SJSA1 (cell line): ENCODE measurements at places on chromosomes 3 and 15. TPM values are rescaled to one million over a fixed set of nuclear protein-coding genes. Genes with fewer than 3 reads are reported as not detected.

CLDN11 gene
- 0.66 and 1.7 TPM in 2 replicates for total RNA-seq

DNA sequence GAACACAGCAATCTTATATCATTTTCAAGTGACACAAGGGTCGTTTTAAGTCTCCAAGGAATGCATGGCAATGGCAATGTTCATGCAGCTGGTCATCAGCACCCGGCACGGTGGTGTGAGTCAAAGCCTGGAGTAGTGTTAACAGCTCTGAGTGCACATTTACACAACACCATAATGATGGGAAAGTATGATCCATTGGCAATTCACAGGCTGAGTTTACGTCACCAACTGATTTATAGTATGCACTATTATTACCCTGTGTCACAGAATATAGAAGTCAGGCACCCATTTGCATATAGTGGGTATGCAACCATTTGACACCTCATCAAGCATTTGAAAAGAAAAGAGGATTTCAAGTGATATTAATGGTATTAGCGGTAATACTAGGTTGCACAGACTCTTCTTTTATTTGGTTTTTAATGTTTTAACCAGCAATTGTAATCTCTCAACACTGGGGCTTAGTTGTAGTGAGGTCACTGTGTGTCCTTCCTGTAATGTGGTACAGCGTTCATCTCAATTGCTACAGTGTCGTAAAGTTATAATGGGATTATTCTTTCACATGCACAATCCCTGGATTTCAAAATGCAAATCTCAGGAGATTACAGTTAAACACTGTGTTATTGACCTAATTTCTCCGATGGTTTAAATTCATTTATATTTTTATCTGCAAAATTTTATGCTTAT is 113.8 kb downstream of the C3orf38 start:
- DNase-seq = no peak

GRCh38 chr15:86840996-86841395 is 761.3 kb downstream of the AGBL1 start:
- DNase-seq = no peak

- DNase-seq = no peak
These were observed 88.6 kb upstream of the GSK3B start for GRCh38 chr3:120182613-120183511.

GRCh38 chr15:26665957-26666791 is 106.7 kb downstream of the GABRB3 start:
- DNase-seq = no peak

DNA sequence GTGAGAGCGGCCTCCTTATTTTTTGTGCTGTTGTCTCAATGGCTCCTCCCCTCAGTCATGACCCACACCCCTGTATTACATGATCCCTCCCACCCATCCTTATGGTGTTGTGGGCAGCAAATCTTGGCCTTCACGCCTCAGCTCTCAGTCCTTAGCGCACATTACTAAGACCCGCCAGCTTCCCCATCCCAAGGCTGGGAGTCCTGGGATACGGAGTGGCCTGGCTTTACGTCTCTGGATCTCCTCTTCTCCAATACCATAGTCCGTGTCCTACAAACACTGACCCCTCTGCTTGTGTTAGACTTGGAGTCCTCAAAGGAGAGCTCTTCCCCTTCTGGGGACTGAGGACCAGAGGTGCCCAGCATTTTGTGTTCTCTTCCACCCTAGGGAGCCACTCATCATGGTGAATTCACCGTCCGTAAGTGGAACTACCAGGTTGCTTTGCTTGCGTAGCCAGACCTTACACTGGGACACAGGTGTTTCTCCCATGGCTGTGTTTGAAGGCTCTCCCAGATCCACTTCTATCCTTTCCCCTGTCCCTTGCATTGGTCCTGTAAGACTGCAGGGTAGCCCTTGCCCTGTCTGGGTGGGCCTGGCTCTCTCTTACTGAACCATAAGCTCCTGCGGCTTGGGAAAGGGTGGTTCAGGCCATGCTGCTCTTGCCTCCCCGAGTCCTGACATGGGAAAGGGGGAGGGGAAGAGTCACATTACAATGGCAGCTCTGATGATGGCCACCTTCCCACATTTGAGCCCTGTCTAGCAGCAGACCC is 13.6 kb downstream of the GRM2 start:
- DNase-seq = no peak

DNA sequence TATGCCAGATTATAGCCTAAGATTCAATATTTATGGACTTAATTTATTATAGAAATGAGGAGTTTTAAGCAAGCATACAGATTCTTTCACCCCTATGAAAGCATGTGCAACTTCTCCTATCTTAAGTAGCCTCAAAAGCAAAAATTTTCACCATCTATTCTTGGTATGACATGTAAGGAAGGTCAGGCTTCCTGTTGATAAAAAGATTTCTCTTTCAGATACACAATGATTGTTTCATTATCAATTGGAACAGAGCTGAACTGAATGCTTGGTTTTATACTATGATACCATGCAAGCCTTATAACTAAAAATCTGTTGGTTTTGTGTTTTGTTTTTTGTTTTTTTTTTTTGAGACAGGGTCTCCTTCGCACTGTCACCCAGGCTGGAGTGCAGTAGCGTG is 3.9 kb downstream of the GRK7 start:
- no peak for DNase-seq

ACTR8 gene
- total RNA-seq = 11.7 and 21.4 TPM in 2 replicates
